SHP77 treated with DMSO at 0.1 percent for 48 hours (cell line): ENCODE measurements at places on chromosomes 5 and 9.

- DNase-seq = no peak
Observed at GRCh38 chr9:31323726-31324444, 1060.6 kb upstream of the ACO1 start.

DNA sequence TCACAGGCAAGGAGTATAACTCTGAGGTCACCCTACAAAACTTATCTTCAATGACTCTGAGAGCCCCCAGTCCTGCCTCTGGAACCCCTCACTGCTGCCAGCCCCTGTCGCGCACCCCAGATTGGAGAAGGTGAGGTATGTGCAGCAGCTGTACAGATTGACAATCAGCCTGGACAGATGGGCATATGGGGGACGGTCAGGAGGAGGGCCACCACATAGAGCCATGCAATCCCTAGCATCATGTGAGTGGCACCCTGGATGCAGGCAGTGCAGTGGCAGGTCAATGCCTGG, 90.1 kb downstream of the LMX1B start:
- DNase-seq = no peak

DNA sequence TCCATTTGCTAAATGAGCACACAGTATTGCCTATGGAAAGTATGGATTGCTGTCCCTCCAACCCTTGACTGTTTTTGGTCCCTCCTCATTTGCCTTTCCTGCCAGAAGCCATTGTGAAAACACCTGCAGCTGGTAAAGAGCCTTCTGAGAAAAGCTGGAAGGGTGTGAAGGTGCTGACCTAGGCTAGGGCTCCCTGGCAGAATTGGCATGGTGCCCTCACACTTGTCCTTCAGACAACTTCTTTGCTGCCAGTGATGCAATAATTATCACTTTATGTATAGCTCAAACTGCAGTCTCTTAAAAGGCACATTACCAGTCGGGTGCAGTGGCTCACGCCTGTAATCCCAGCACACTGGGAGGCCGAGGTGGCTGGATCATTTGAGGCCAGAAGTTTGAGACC, 4.2 kb downstream of the TXNDC15 start:
- no peak for DNase-seq

GRCh38 chr5:142615948-142616347, 69.9 kb downstream of the FGF1 start:
- no peak for DNase-seq

DNA sequence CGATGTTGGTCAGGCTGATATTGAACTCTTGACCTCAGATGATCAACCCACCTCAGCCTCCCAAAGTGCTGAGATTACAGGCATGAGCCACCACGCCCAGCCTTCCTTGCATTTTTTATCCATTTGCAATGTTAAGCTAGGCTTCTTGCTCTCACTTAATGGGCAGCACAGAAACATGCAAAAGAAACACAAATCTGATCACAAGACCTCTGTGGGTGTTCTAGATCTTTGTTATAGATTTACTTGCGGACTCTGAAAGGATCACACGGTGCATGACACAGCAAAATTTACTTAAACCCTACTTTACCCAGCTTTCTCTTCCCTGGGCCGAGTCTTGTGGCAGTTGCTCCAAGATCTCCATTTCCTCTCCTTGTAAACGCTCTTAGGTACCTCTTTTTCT, 71.3 kb downstream of the PSAT1 start:
- DNase-seq = no peak

GRCh38 chr9:113482341-113482740, 18.8 kb downstream of the RGS3 start:
- no peak for DNase-seq

DNA sequence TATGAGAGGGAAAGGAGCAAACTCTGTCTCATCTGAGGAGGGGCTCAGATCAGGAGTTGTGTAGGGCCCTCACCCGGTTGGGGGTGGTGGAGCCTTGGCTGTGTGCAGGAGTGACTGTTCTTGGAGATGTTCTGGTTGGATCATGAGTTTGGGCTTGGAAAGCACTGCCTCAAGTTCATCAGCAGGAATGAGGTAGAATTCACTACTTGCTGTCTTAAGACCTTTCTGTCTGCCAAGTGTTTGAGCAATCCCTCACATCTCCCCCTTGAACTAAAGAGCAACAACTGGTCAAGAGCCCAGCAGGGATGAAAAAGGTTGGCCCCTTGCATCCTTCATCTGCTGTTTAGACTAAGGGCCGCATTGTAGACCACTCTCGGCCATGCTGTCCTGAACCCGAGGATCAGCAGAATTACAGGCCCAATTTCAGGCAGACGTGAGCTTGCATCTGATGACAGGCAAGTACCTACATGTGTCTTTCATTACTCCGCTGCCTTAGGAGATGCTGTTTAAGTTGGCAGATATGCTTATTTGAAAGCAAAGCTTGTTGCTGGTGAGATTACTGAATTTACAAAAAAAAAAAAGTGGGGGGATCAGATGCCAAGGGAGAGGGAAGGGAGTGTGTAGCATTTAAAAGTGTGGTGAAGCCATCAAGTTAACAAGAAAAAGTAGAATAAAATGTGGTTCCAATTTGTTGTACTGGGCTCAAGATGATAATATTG, 36.4 kb downstream of the PIK3R1 start:
- no peak for DNase-seq

- peak; percentile 79 for DNase-seq
Observed at GRCh38 chr5:143399616-143400540, 3.6 kb downstream of the NR3C1 start.

DNA sequence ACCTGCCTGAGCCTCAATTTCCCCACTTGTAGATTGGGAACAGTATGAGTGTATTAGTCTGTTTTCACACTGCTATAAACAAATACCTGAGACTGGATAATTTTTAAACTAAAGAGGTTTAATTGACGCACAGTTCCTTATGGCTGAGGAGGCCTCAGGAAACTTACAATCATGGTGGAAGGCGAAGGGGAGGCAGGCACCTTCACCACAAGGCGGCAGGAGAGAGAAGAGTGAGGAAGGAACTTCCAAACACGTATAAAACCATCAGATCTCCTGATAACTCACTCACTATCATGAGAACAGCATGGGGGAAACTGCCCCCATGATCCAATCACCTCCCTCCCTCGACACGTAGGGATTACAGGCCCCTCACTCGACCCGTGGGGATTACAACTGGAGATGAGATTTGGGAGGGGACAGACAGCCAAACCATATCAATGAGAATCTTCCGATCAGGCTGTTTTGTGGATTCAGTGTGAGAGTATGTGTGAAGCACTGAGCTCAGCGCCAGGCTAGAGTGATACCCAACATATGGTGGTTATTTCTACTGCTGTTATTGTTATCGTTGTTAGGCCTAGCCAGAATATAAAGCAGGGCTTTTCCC, 14.6 kb upstream of the LMX1B start:
- no peak for DNase-seq

DNA sequence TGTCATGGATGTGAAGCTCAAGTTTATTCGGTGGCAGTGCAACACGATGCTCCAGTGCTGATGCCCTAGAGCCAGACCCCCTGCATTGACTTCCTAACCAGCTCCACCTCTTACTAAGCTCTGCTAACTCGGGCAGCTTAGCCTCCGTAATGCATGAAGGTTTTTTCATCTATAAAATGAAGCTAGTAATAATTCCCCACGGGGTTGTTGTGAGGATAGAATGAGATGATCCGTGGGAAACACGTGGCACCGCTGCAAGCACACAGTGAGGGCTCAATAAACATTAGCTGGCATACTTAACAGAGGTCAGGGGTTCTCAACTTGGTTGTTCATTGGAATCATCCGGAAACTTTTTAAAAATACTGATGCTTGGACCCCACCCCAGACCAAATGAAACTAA, 6.8 kb downstream of the ENC1 start:
- DNase-seq = no peak

- no peak for DNase-seq
Observed at GRCh38 chr9:92974161-92974661, 26.9 kb downstream of the FGD3 start.

- DNase-seq = no peak
Observed at GRCh38 chr5:115686738-115687074, 60.9 kb upstream of the TMED7 start.

DNA sequence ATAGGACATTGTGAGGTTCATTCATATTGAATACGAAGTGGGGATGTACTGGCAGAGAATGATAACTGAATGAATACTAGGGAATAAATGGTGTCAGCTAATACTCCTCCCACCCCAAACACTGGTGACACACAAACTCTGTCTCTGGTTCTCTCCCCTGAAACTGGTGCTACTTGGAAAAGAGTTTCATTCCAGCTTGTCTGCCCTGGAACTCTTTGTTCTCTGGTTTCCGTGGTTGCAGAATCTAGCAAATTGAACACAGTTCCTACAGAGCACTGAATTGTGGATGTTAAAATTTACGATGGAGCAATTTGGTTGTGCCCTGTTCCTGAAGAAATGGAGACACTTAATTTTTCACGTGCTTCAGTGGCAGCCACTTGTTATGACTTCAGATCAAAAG, 181.7 kb downstream of the KCTD16 start:
- DNase-seq = no peak

DNA sequence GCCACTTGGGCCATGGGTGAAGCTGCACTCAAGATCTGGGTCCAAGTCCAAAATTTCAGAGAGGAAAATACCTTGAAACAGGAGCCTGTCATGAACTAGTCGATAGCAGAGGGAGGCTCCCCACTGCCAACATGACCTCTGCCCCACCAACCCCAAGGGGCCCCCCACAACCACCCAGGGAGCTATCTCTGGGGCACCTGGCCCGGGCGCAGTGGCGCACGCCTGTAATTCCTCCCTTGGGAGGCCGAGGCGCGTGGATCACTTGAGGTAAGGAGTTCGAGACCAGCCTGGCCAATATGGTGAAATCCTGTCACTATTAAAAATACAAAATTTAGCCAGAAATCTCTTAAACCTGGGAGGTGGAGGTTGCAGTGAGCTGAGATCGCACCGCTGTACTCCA, 20.1 kb upstream of the HMCN2 start:
- DNase-seq = no peak

DNA sequence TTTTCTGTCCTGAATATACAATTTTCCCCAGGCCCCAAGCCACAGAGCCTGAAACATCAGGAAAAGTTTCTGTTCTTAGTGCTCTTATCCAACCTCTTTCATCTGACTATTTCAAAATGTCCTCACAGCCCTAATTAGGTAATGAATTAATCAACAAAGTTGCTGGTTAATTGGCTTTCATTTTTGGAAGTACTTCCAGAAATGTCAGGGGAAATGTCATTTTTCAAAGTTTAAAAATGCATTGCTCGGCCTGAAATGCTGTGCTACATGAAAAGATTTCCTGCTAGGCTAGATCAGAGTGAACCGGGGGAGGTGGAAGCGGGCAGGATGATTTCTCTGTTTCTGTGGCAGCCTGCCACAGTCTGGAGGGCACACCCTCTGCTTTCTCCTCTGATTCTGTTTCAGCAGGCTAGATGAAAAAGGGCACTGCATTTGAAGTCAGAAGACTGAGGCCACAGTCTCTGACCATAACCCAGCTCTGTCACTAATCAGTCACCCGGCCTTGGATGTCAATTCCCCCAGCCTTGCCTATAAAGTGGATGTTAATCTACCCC, 55.9 kb upstream of the BARX1 start:
- DNase-seq = no peak

DNA sequence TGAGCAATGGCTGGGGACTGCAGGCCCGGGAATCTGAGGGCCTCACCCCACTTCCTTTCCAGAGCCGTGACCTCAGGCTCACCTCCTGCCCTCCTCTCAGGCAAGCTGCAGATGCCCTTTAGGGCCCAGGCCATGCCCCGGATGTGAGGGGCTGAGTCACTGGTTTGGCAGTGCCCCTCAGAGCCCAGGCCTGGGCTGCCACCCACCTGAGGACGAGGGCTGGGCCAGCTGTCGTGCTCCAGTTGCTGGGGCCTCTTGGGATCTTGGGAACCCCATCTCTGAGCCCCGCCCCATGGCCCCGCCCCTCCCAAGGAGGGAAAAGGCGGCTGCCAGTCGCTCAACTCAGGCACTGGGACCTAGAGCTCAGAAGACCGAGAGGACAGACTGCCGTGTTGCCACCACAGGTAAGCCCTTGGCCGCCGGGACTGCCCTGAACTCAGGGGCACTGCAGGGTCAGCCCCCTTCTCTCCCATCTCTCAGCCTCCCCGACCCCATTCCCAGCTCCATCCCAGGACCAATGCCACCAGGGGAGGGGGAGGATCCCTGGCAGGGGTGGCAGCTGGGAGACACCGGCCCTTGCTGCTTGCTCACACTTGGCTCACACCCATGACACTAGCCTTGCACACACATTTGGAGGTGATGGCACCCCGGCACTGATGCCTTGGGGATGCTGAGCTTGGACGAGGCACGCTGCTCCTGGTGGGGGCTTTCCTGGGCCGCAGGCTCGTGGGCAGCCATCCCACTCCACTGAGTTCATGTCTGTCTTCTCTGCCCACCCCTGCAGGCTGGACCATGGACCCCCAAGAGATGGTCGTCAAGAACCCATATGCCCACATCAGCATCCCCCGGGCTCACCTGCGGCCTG, at the start of gene CYSRT1:
CYSRT1 (plus strand) TSS at position 345 of the 865 bp plus-strand sequence; CDS start at position 793, 448 bp downstream.
- no peak for DNase-seq

DNA sequence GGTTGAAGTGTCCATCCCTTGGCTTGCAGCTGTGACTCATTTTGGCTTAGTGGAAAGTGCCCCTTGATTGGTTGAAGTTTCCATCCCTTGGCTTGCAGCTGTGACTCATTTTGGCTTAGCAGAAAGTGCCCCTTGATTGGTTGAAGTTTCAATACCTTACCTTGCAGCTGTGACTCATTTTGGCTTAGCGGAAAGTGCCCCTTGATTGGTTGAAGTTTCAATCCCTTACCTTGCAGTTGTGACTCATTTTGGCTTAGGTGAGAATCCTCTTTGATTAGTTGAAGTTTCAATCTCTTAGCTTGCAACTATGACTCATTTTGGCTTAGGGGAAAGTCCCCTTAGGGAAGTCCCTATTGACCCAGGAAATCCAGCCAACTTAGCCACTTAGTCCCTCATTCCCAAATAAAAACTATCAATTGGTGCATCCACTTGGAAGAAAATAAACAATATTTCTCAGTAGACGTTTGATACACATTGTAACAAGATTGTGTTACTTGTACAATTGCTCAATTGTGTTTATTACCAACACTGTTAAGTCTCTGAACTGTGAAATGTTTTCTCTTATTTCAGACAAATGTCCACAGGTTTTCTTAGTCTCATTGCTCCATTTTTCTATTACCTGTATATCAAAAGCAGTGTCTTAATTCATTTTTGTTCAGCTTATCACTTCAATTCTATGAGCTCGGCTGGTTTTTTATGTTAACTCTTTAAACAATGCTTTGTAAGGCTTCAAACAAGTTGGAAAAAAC, 2308.8 kb upstream of the ACO1 start:
- no peak for DNase-seq

GRCh38 chr9:33164138-33164809, 2.9 kb downstream of the B4GALT1 start:
- no peak for DNase-seq

DNA sequence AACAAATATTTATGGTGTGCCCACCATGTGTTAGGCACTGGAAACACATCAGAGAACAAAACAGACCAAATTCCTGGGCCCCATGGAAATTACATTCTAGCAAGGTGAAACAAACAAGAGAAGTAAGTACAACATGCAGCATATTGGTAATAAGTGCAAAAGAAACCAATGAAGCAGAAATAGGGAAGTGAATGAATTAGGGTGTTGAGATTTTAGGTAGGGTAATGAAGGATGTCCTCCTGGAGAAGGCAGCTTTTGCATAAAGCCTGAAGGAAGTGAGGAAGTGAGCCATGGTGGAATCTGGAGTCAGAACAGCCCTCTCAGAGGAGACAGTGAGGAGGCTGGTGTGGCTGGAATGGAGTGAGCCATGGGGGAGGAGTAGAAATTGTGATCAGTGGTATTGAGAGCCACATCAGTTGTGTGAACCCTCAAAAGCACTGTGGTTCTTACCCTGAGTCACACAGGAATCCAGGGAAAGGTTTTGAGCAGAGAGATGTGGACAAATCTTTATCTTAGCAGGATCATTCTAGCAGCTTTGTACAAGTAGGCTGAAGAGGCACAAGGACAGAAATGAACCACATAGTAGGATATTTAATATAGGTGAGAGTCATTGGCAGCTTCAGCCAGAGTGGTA, 52.7 kb upstream of the ARL15 start:
- no peak for DNase-seq
